CD4-positive, alpha-beta T cell treated with Interleukin-1 beta for 1 hour (primary cell): ENCODE measurements at places on chromosomes 7 and 10.

GRCh38 chr7:33733870-33734650 is 171.3 kb upstream of the BMPER start:
- no peak for DNase-seq

- no peak for DNase-seq
Observed at GRCh38 chr7:99992330-99993038, 16.7 kb upstream of the AZGP1 start.

DNA sequence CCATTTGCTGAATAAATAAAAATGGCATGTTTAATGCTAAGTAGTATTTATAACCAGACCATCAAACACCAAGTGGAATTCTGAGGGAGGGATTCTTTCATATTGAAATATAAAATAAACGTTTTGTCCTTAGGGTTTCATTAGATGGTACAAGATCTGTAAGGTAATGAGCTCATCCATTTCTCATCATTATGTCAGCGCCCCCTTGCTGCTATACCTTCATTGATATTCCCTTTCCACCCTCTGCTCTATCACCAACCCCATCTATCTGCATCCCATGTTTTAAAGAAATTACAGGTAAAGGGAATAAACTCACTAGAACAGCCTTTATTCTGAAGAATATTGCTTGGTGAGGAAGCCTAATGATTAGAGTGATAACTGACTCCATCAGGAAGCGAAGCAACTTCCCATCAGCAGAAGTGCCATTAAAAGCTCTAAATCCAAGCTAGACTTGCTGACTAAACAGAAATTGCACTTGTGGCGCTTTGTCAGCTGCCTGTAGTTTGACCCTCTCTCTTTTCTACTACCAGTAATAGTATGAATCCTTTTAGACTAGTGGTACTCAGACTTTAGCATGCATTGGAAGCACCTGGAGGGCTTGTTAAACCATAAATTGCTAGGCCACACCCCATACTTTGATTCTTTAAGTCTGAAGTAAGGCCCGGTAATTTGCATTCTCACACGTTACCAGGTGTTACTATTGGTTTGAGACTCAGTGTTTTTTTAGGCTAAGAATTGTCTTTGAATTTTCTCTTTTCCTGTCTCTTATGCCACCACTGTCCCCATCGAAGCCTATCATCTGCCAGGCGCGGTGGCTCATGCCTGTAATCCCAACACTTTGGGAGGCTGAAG is 27.5 kb downstream of the ADD3 start:
- DNase-seq, result no peak

DNA sequence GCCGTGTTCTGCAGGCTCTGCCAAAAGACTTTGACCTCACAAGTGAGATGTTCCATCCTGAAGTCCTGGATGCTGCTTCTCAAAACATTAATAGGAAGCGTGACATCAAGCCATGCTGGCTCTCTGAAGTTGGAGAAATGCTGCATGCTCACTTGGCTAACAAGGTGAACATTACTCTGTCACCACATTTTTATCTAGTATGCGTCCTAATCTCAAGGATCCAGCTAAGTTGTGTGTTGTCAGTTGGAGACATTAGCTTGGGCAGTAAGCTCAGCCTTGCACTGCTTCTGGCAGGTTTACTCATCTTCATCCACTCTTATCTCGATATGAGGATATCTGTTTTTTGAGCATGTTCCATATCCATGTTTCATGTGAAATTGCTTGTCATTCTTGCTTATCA is 165.2 kb downstream of the SDK1 start:
- no peak for DNase-seq

DNA sequence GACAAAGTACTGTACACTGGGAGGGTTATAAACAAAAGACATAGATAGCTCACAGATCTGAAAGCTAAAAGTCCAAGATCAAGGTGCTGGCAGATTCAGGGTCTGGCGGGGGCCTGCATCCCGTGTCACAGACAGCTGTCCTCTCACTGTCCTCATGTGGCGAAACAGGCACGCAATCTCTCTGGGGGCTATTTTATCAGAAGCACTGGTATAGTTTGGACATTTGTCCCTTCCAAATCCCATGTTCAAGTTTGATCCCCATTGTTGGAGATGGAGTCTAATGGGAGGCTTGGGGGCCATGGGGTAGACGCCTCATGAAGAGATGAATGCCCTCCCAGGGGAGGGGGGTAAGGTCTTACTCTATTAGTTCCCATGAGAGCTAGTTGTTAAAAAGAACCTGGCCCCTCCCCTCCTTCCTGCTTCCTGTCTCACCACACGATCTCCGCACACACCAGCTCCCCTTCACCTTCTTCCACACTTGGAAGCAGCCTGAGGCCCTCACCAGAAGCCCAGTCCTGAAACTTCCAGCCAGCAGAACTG is 72.5 kb upstream of the UCN3 start:
- peak; percentile 58 for DNase-seq

DNA sequence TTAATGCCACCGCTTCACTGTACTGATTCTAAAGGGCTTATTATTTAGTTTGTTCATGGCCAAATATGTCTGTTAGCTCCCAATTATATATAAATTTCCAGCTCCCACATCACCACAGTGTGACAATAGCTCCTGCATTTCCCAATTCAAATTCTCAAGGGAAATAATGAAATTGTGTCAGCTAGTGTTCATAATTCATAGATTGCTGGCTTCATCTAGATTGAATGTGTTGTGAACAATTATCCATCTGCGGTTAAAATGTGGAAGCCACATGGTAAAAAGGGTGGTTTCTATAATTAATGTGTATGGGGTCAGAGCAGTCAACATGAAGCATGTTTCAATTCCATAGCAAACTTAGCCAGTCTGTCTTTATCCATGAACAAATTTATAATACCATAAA is 154.3 kb downstream of the SEMA3E start:
- no peak for DNase-seq

GRCh38 chr7:20895563-20895962 is 108.9 kb upstream of the SP8 start:
- DNase-seq, result no peak

GRCh38 chr7:42746214-42746613 is 165.7 kb downstream of the C7orf25 start:
- DNase-seq, result no peak

- no peak for DNase-seq
Observed at GRCh38 chr10:122252805-122253204, 18.3 kb upstream of the BTBD16 start.

- no peak for DNase-seq
Observed at GRCh38 chr10:125043841-125044658, 102.1 kb downstream of the ZRANB1 start.

DNA sequence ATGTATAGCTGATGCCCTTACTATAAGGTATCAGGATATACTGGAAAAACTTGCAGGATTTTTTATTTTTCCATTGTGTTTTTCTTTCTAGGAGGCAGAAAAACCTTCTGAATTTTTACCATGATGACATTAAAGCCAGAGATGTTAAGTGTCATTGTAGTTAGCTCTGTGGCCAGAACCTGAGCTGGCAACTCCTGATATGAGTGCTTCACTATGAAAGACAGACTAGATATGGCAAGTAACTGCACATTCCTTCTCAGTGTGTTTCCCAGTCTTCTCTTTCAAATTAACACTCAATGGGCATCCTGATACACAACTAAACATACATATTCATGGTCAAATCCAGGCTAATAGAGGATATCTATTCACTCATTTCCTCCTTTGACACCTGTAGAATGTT is 166.2 kb downstream of the CTTNBP2 start:
- DNase-seq, result no peak

- no peak for DNase-seq
Observed at GRCh38 chr7:70135656-70136055, 537.4 kb downstream of the AUTS2 start.

DNA sequence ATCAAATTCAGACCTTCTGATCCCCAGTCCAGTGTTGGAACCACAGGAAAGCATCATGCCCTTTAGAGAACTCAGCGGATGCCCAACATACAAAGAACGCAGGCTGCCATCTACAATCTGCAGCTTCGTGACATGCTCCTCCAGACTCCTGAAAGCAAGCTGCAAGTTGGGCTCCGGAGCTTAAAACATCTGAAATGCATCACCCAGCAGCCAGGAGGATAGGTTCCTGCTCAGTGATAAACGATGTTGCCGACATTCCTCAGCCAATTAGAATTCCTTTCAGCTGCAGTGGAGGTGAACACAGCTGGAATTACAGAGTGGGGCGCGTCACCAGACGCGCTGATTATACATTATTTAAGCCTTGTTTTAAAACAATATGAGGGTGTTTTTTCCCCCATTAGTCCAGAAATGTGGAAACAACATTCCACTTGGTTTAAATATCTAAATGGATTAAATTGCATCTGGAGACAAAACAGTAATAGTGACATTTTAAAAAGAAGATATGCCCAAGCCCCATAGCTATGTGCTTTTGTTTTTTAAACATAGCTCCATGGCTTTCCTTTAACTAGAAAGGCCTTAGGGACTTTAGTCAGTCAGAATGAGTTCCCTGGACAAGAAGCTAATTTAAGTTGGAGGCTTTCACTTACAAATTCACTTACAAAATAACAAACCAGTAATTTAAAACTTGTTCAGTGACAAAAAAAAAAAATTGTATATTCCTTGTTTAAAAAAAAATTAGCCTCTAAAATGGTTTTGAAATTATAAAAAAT is 6.3 kb downstream of the SMURF1 start:
- no peak for DNase-seq

DNA sequence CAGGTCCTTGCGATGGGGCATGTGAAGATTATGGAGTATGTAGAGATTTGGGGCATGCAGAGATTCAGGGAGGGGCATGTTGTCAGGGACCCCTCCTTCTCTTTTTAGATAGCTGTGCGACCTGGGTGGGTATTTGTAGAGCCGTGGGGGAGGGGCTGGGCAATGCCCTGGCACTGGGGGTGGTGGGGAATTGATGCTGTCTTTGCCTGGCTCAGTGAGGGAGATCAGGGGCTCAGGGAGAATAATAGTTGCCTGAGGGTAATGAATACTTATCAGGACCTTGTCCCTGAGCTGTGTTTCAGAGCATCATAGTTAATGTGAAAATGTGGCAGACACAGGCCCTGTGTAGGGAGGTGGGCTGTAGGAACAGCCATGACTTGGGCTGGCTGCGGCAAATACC is 3.5 kb downstream of the RAMP3 start:
- DNase-seq, result no peak
